ENCODE measurements at places on chromosomes 7 and 10.

- DNase-seq, result no peak
Measured at GRCh38 chr7:6262221-6262620, 10.2 kb downstream of the CYTH3 start.

DNA sequence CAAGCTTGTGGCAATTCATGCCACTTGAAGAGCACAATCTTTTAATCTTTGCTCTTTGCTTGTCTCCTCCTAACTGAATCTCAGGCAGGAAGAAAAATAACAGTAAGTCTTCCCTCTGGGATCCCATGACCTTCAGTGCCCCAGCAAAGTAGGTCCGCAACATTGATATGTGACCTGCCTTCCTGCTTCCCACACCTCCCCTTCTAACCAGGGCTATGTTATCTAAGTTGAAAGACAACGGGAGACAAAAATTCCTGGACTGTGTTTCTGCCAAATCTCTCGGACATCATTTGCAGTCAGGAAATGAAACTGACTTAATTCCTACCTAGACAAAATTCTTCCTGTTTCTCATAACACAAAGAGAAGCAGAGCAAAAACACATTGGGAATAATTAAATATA is 53.8 kb downstream of the C10orf90 start:
- DNase-seq, result no peak

DNA sequence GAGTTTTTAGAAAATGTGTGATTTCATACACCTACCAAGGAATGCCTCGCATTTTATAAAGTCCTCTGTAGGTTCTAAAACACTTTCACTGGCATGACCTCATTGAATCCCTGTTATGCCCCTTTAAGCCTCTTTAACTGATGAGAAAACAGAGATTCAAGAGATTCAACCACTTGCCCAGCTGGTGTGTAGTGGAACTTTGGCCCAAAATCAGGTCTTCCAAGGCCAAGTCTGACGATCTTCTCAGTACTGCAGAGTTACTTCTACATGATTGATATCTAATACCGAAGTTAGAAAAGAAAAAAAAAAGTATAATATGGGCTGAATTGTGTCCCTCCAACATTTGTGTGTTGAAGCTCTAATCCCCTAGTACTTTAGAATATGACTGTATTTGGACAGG is 202.0 kb downstream of the WDR11 start:
- DNase-seq, result no peak

DNA sequence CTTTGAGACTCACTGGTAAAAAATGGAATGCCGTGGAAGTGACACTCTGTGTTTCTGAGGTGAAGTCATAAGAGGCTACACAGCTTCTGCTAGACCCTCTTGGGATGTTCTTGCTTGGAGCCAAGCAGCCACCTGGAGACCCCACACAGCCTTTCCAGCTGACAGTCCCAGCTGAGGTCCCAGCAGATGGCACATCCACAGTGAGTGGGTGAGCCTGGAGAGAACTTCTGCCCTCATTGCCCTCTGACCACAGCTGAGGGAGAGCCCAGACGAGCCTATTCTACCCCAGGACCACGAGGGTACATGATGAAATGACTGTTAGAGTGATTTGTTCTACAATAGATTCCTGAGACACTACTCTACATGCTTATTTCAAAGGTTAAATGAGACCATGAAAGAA is 44.3 kb downstream of the CXCL12 start:
- DNase-seq, result no peak

GRCh38 chr7:146096994-146097393 is 19.6 kb upstream of the CNTNAP2 start:
- no peak for DNase-seq

GRCh38 chr7:111137296-111138192 is 46.6 kb downstream of the LRRN3 start:
- no peak for DNase-seq

DNA sequence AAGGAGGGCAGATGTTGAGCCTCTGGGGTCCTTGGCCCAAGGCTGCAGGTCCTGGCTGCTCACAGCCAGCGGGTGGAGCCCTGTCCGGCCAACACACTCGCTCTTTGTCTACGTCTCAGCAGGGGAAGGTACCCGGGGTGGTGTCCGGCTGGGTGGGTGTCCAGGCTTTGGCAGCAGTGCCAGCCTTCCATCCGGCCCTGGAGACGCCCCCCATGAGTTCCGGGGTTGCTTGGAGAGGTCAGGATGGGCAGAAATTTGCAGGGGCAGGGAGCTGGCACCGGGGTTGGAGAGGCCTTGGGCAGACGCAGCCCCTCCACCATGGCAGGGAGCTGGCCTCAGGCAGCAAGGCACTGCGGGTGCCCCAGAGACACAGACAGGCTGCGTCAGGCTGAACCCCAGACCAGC is 42.2 kb upstream of the ELN start:
- DNase-seq, result no peak

DNA sequence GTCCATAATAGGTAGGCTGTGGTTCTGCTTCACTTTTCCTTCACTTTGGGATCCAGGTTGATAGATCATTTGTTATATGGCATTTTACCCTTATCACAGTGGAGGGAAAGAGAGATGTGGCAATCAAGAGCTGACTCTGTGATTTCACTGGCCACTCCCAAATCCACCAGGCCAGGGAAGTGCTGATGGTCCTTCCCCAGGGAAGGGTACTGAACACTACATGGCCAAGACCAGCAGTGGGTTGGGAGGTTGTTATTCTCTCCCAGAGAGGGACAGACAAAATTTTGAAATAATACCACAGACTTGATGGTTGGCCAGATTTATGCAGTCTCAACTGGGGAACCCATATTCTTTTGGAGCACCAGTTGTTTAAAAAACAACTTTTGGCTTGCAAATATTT is 102.5 kb downstream of the SND1 start:
- no peak for DNase-seq

DNA sequence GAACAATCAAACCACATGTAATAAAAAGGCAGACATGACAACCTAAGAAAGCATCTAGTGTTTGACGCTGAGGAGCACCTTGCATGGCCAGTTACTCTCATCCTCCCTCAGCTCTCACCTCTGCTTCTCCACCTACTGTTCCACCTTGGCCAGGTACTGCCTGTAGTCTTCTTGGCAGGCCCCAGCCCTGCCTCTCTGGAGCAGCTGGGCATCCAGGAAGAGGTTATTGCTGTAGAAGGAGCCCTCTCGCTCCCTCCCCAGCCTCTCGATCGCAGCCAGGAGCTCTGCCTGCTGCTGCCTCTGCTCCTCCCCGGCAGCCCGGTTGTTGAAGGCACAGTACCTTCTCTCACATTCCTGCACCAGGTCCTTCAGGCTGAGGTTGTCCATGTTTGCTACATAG is 9.7 kb downstream of the GIMAP5 start:
- DNase-seq, result no peak

DNA sequence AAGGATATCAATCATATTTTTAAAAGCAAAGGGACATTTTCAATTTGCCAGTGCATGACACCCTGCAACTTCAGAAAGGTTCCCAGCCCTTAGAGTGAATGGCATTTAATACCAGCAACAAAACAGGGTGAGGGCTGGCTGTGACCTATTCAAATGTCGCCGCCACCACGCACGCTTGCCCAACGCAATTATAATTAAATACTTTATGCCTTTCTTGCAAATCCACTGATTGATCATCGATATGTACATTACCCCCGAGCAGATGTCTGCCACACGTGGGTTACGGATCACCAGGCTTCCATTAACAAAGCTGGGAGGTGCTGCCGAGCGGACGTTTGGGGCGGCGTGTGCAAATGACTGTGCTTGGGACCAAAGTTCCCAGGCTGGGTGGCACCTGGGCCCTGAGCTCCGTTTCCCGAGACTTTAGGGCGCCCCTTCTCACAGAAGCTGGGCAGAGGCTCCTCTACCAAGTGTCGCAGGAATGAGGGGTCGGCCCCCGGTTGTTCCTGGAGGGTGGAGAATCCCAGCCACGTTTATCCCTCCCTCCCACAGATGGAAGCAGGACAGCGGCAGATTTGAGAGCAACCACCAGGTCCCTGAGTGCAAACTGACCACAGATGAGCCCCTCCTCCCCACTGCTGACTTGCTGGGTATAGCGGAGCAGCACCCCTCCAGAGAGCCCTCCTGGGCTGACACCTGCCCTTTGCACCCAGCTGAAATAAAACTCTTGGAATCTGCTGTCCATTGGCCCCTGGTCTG is 3.9 kb downstream of the FOXL3 start:
- DNase-seq, result no peak
